ENCODE measurements at places on chromosomes 2 and 18.

- no peak for DNase-seq
Observed at GRCh38 chr2:215455958-215456357, 20.1 kb upstream of the FN1 start.

DNA sequence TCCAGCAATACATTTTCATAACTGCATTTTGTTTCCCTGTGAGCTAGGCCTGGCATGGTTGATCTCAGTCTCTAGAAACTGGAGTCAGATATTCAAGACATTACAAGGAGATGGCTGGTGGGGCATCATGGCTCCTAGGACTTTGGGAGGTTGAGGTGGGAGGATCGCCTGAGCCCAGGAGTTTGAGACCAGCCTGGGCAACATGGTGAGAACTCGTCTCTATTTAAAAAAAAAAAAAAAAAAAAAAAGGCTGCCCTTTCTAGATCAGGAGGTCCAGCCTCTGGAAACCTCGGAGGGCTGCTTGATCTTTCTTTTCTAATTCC is 362 bp upstream of the VAMP8 start:
- no peak for DNase-seq

DNA sequence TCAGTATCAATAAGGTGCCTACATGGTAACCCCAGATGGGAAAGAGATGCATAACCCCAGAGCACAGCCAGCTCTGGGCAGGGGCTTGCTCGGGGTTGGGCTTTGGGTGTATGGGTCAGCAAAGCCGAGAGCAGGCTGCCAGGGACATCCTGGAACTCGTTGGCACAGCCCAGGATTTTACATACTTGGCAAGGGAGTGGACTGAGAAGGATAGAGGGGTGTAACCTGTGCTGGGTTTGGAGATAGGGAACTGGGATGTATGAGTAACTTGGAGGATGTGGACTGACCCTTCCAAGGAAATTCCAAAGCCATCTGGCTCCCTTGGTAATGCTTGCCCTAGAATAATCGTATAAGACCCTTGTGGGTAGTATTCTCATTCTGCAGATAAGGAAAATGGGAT is 44.2 kb downstream of the GPR39 start:
- DNase-seq = no peak

DNA sequence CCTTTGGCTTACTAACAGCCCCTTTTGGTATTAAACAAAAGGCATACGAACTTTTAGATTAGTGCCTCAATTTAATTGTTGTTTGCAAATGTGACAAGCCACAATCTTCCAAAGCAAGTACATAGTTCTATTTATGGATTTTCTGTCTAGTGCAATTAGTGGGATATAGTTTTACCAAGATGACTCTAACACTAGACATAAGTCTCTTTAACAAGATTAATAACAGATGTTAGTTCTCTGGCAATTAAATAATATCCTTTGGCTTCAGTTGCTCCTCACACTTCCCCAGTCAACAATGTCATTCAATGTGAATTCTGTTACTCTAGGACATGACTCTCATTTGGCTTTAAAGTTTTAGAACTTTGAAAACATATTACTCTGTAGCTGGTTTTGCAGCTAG is 16.7 kb upstream of the MC4R start:
- DNase-seq = peak; percentile 14

DNA sequence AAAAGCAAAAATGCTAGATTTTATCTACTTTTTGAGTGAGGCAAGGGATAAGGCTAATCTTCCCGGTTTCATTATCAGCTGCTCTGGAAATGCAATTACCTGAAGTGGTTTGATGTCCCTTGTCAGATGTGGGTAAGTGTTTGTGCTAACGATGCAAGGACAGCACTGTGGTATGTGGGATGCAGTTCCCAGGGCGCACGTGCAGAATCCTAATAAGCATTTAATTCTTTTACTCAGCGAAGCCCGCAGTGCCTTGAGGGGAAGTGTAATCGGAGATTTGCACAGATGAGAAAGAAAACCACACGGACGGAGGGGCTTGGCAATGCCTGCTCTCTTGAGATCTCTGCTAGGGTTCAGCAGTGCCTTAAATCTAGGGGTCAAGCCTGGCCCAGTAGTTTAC is 108.5 kb upstream of the LYPD6 start:
- DNase-seq = peak; percentile 74

DNA sequence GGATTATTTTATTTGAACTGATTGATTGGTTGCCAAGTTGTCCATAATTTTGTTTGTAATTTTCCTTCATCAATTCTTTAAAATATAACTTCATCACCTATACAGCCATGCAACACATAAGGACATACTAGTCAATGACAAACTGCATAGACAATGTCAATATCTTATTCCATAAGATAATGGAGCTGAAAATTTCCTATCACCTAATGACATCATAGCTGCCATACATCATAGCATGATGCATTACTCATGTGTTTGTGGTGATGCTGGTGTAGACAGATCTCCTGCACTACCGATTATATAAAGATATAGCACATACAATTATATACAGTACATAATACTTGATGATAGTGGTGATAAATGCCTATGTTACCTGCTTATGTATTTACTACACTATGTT is 369.8 kb upstream of the NT5C1B start:
- no peak for DNase-seq

- no peak for DNase-seq
Observed at GRCh38 chr18:58175786-58176176, 131.8 kb downstream of the NEDD4L start.

DNA sequence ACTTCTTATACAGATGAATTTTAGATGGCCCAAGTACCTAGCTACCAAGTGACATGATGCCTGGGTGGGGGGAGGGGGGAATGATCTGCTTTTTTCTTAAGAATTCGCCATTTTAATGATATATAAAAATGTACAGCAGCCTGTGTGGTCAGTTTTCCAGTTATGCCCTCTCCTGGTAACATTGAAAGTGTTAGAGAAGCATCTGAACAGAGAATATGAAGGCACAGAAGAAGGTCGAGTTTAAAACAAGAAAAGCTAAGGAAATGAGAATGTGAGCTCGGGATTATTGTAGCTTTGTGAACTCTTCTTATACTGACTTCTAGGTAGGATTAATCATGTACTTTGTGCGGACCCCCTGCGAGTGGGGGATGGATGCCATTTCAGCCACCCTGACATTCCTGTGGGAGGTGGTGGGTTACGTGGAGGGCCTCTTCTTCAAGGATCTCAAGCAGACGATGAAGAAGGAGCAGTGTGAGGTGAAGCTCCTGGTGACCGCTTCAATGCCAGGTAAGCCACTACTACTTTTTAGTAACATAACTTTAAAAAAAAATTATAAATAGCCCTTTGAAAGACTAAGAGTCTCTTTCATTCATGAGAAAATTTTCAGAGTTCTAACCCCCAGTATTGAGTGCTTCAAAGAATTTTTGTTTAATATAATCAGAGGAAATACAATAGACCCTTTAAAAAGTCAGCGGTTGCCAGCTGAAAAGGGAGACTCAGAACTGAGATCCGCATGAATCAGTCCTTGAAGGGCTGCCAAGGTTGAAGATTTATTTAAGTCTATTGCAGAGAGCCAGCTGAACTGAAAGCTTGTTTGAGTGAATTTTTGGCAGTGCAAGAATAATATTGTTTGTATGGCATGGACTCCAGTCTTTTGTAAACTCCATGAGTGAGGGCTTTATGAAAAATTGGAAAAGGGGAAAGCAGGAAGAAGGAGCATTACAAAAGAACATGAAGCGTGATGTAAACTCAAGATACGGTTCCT is 68.6 kb upstream of the RPE start:
- no peak for DNase-seq

DNA sequence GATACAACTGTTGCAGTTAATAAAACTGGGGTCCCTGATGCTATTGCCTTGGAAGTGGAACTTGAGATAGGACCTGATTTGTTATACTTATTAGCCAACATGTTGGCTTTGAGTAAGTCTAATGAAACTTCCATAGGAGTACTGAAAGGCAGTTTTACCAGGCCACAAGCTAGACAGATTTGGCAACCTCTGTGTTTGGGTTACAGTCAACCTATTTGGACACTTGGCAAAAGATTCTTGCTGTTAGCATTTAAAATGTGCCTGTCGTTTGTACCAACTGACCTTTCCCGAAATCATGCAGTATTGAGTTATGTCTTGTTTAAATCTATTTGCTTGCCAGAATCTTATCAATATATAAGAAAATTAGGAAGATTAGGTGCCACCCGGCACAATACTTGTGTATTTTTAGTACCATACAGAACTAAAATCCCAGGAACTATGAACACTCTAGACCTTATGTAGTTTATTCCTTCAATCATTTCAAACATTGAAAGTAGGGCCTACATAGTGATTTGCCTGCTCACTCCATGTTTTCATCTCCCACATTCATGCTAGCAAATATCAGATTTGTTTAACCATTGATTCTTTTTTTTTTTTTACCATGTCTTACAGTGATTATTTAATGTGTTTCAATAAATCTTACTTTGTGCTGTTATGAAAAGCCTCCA is 35.5 kb upstream of the UPP2 start:
- no peak for DNase-seq

- no peak for DNase-seq
Observed at GRCh38 chr2:186976329-186976728, 127.4 kb upstream of the ZSWIM2 start.

DNA sequence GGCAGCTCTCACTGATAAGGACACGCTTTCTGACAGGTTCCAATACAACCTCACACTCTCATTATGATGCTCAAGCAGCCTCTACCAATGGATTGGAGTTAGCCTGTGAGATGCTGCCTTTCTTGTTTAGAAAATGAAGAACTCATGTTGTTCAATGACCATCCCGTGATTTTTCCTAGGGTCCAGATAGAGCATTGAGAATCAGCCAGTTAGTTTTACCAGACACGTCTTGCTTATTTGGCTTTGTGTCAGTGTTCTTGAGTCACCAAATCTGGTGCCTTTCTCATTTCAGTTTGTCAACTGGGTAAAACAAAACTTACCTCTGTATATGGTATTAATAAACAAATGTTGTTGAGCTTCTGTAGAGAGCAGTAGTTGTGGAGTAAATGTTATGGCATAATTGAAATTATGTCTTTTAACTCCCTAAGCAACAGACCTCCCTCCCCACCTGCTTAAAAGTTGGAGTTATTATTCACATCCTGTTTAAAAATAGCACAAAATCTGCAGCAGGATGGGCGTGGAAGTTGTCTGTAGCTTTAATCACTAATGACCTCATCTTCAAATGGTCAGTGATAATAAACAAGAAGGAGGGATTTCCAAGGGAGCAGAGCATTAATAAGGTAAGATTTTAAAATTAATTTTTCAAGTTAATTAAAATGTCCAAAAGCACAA is 167.3 kb downstream of the HRH4 start:
- no peak for DNase-seq

DNA sequence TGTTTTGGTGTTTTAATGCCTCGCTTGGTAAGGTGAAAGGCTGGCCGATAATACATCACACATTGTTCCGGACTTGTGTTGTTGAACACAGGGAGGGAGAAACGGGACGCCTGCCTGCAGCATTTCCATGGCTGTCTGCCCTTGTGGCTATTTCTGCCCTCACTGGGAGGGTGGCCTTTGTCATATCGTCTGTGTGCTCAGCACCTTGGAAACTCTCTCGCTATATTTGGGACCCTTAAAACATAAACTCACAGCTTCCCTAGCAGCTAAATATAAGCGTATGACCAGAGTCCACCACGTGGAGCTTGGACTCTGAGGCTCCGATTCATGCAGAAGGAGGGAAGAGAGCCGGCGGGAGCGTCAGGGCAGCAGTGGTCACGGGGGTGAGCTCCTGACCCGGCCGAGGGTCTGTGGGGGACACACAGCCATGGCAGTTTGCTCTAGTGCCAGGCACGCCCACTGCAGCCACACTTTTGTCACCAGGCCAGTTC is 111.7 kb downstream of the SH3BP4 start:
- DNase-seq = no peak

DNA sequence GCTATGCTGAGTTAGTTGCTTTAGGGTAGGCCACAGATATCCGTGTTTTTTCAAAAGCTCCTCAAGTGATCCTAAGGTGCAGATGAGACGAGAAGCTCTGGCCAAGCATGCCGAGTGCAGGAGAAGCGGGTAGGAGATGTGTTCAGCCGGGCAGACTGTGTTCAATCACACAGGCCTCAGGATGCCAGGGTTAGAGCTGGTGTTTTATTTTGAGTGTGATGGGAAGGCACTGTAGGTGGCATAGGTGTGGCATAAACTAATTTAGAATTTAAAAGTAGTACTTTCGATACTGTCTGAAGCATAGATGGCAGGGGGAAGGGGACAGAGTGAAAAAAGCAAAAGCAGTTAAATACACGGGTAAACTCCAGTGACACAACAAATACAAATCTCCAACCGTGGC is 30.9 kb downstream of the DPP4 start:
- no peak for DNase-seq

DNA sequence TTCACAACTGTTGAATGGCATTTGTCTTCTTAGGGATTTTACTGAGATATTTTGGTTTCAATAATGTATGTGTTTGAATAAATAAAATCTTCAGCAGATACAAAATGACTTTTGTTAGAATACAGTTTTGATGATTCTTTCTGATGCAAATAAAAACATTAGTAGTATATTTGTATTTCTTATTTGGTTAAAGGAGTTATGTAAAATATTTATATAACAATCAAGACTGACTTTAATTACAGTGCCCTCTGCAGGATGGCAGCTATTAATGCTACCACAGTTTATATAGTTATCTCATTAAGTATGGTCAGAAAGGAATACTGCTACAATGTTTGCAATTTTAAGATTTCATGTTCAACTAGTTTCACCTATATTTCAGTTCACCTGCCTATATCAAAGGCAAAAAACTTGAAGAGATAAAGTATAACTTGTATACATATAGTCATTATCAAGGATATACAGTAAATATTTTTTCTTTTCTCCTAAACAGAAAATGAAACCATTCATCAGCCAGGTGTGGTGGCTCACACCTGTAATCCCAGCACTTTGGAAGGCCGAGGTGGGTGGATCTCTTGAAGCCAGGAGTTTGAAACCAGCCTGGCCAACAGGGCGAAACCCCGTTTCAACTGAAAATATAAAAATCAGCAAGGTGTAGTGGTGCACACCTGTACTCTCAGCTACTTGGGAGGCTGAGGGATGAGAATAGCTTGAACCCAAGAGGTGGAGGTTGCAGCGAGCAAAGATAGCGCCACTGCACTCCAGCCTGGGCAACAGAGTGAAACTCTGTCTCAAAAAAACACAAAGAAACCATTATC is 19.8 kb downstream of the ARL5A start:
- no peak for DNase-seq

DNA sequence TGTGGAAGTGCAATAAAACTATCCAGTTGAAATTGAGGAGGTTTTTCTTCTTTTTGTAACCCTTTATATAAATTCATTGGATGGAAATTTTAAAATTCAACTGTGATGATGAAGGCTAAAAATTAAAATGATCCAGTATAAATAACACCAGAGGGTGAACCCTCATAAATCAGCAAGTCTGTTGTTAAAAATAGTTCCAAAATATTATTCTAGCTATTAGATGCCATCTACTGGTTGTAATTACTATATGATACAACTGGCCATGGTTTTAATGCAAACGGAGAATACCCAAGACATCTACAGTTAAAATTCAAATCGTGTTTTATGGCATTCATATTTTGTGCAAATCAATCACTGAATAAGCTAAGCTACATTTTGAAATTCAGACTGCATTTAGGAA is 53.8 kb downstream of the TMEM200C start:
- DNase-seq = no peak

DNA sequence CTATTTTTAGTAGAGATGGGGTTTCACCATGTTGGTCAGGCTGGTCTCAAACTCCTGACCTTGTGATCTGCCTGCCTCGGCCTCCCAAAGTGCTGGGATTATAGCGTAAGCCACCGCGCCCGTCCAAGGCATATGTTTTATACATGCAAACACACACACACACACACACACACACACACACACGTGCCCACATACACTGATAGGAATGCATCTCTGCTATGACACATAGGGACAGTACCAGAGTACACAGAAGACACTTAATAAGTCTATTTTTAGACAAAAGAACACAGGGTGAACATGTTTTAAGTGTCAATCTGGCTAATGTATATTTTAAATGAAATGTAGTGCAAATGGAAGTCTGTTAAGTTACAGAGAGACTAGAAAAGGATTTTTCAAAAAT is 10.7 kb upstream of the RNF103 start:
- DNase-seq = no peak

All from NCI-H524 (cell line).